ENCODE measurements at places on chromosomes 11 and 22. TPM values are rescaled to one million over a fixed set of nuclear protein-coding genes. Genes with fewer than 3 reads are reported as not detected.

GRCh38 chr11:6670202-6670830 is 12.8 kb downstream of the MRPL17 start:
- H3K36me3 ChIP-seq, result no peaks in the 10 kb centered on the region
- H3K27ac ChIP-seq, result no peak overlapping the region
- H3K4me3 ChIP-seq, result no peak overlapping the region
- no peaks in the 10 kb centered on the region for H3K27me3 ChIP-seq
- H3K4me1 ChIP-seq, result no peaks in the 10 kb centered on the region
- DNase-seq, result no peak

DNA sequence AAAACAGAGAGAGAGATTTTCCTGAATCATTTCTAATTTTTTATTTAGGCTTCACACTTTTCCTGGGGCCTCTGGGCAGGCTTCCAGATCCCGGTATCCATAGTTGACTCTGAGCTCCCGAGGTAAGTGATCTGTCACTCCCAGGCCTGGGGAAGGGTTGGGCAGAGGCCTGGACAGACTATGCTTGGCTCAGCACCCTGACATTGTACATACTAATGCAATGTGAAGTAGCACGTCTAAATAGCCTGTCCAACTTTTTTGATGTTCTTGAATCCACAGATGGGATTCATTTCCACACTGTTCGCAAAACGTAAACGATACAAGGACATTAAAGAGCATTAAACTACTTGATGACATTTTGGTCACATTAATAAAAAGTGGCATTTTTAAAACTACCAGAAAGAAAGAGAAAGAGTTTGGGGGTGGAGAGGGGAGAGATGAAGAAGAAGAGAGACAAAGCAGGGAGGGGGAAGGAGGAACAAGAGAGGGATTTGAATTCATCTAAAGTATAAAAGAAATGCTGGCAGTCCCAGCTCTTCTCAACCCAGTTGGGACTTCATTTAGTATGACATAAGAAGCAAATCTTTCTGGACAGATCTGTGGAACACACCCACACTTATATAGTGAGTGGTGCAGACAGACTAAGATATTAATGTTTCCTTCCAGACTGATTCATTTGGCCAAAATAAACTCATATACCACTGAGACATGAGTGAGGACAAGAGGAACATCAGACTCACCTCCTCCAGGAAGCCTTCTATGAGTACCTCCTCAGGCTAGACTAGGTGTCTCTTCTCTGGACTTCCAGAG is 514.2 kb downstream of the SOX6 start:
- peaks cover 20% of the 10 kb centered on the region for H3K4me1 ChIP-seq
- DNase-seq, result no peak
- H3K27ac ChIP-seq, result peak overlapping the region; percentile 67
- no peaks in the 10 kb centered on the region for H3K27me3 ChIP-seq
- H3K4me3 ChIP-seq, result no peak overlapping the region

DNA sequence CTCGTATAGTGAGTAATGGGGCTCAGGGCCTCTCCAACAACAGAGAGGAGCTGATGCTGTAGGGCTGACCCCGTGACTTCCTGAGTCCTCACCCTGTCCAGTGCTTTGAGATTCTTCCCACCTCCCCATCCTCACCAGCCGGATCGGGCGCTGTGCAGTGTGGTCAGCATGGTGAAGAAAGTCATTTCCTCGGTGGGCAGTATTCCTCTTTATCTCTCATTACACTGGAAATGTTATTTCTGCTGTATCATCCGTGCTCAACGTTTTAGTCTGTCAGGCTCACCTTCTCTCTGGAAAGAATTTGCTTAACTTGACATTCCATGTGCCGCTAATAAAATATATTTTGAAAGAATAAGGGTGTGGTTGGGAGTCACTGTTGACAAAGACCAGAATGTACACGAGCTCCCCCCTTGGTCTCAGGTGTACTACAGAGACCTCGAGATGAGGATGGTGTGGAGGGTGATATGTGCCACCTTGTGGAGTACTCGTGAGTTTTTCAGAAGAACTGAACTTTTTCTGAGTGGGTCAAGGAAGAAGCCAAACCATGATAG is 25.7 kb upstream of the SCGB1A1 start:
- H3K27me3 ChIP-seq, result no peaks in the 10 kb centered on the region
- H3K27ac ChIP-seq, result no peak overlapping the region
- DNase-seq, result no peak

The TSGA10IP gene
- total RNA-seq, result not detected

The SMIM35 gene
- 0.06 TPM for total RNA-seq

The UBQLNL gene
- 0.30 TPM for total RNA-seq

The TTC17 gene
- 122 TPM for total RNA-seq

The OR10A4 gene
- total RNA-seq, result not detected

The IGHMBP2 gene
- 11.4 TPM for total RNA-seq

The SCGB1C1 gene
- total RNA-seq, result not detected

The PHF21B gene
- 6.5 TPM for total RNA-seq

The MUC15 gene
- not detected for total RNA-seq

The DYNC2H1 gene
- total RNA-seq, result 50.0 TPM

The CYTH4 gene
- total RNA-seq, result 9.1 TPM

Measured in spinal cord (tissue), 10 donors.